Body of pancreas (tissue), 4 donors: ENCODE measurements at places on chromosomes 7 and 10. TPM values are rescaled to one million over a fixed set of nuclear protein-coding genes. Genes with fewer than 3 reads are reported as not detected.

- H3K4me3 ChIP-seq: no peak overlapping the region
- no peaks in the 10 kb centered on the region for H3K36me3 ChIP-seq
- no peak overlapping the region for H3K27ac ChIP-seq
- no peaks in the 10 kb centered on the region for H3K27me3 ChIP-seq
- no peak for DNase-seq
These were observed 258.7 kb downstream of the CCDC3 start for GRCh38 chr10:12742771-12743170.

DNA sequence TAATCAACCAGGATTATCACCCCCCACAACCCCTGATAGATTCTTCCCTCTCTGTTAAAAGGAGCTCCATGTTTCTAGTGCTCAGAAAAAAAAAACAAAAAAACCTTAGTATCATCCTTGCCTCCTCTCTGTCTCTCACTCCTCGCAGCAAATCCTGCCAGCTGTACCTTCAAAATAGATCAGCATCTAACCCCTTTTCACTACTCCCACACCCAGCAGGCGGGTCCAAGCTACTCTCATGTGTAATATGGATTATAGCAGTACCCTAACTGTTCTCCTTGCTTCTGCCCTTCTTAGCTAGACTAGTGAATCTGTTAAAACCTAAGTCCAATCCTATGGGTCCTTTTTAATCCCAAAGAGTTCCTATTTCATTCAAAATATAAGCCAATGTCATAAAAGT, 667.4 kb downstream of the MAGI2 start:
- H3K27me3 ChIP-seq: no peaks in the 10 kb centered on the region
- H3K36me3 ChIP-seq: no peaks in the 10 kb centered on the region

The SLC13A4 gene
- total RNA-seq: not detected

GRCh38 chr7:129263168-129263567, 38.3 kb downstream of the AHCYL2 start:
- no peak for DNase-seq
- H3K36me3 ChIP-seq: no peaks in the 10 kb centered on the region
- H3K27me3 ChIP-seq: no peaks in the 10 kb centered on the region

GRCh38 chr7:143938379-143939243, 3.6 kb downstream of the OR2F2 start:
- H3K36me3 ChIP-seq: no peaks in the 10 kb centered on the region
- no peak overlapping the region for H3K27ac ChIP-seq
- H3K4me1 ChIP-seq: no peaks in the 10 kb centered on the region
- DNase-seq: no peak
- no peak overlapping the region for H3K4me3 ChIP-seq

DNA sequence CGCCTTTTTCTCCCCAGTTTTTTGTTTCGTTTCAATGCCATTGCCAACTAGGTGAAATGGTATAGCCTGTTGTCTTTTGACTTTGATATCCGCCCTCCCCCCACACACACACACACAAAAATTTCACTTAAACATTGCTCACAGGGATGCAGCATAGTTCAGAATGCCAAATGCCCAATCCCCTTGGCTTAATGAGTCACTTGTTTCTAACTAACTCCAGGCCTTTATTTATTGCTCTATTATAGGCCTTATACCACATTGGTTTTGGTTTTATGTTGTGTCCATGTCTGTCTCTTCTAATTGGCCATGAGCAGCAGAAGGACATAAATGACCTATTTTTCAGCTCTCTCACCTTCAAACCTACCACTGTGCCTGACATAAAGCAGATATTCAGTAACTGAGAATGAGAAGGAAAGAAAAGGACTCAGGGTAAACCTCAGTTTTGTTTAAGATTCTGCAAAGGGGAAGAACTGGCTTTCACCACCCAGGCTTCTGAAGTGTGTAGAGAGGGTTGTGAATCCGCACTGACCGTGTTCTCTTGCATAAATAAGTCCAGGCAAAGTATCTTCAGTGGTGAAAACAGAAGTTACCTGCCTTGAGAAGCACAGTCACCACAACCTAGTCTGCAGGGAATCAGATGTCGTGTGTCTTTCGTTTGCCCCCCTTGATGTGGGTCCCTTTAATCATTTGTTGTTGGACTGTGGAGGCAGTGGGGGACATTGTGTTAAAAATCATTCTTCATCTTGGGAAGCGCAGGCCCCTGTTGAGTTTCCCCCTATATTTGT, 139.8 kb downstream of the CELF2 start:
- H3K4me1 ChIP-seq: no peaks in the 10 kb centered on the region
- no peaks in the 10 kb centered on the region for H3K27me3 ChIP-seq
- no peak overlapping the region for H3K4me3 ChIP-seq
- DNase-seq: no peak

DNA sequence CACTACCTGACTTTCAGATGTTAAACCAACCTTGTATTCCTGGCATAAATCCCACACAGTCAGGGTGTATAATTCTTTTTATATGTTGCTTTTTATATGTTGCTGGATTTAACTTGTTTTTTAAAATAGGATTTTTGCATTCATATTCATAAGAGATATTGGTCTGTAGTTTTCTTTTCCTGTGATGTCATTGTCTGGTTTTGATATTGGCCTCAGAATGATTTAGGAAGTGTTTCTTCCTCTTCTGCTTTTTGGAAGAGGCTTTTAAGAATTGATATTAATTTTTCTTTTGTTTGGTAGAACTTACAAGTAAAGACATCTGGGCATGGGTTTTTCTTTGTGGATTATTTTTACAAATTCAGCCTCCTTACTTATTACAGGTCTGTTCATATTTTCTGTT, 93.1 kb downstream of the CARD11 start:
- no peak for DNase-seq
- no peaks in the 10 kb centered on the region for H3K4me1 ChIP-seq
- no peaks in the 10 kb centered on the region for H3K27me3 ChIP-seq
- no peak overlapping the region for H3K4me3 ChIP-seq

The ZNF736 gene
- 6.3 TPM for total RNA-seq

DNA sequence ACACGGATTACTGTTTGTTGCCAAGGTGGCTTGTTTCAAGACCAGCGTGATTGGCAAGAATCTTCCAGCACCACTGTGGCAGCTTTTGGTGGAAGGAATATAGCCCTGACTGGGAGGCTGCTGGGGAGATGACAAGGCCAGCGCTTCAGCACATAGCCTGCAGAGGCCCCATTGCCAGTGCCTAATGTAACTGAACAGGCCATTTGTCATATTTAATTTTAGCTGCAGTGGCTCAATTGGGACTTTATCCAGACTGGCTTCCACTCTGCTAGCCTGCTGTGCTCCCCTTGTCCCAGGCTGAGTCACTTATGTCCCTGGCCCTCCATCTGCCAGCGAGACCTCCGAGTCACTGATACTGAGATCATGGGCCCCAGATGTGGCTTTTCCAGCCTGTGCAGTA, 483.1 kb downstream of the GALNT17 start:
- H3K4me1 ChIP-seq: no peaks in the 10 kb centered on the region
- no peak for DNase-seq
- H3K36me3 ChIP-seq: no peaks in the 10 kb centered on the region
- no peak overlapping the region for H3K4me3 ChIP-seq
- H3K27me3 ChIP-seq: no peaks in the 10 kb centered on the region

The INMT gene
- total RNA-seq: 48.1 TPM

DNA sequence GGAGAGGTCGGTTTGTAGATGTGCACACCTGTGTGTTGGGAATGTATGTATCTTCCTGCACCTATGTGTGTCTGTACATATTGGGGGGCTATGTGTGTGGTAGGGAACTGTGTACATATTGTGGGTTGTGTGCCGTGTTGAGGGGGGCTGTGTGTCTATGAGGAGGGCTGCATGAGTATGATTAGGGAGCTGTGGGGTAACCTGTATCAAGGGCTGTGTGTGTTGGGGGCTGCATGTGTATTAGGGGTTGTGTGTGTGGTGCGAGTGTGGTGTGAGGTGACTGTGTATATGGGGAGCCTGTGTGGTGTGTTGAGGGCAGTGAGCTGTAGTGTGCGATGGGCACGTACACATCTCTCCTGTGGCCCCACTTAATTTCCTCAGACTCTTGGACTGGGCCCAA, 22.2 kb upstream of the PAX2 start:
- H3K27ac ChIP-seq: no peak overlapping the region
- H3K36me3 ChIP-seq: no peaks in the 10 kb centered on the region
- no peak overlapping the region for H3K4me3 ChIP-seq
- H3K4me1 ChIP-seq: peaks cover 3% of the 10 kb centered on the region

The ADAM12 gene
- total RNA-seq: 0.52 TPM

- no peaks in the 10 kb centered on the region for H3K36me3 ChIP-seq
- no peaks in the 10 kb centered on the region for H3K27me3 ChIP-seq
- H3K27ac ChIP-seq: no peak overlapping the region
- peaks cover 11% of the 10 kb centered on the region for H3K4me1 ChIP-seq
- H3K4me3 ChIP-seq: no peak overlapping the region
These were observed 46.8 kb upstream of the NFE2L3 start for GRCh38 chr7:26105236-26105635.

The DPYSL4 gene
- not detected for total RNA-seq

DNA sequence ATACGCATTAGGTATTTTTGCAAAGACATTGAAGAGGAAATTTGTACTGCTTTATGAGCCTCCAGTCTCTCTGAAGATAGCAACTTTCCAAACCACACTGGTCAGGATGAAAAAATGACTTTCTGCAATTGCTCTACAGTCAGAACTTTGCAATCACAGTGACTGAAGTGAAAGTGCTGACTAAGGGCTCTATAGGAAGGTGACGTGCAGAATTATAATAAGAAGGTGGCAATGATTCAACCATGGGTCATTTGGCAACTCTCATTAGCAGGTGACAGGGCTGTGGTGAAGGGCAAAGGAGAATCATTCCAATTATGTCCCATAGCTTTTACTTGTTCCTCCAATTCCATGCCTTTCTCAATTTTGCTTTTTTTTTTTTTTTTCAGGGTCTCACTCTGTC, 311.0 kb downstream of the ANKRD30A start:
- no peak overlapping the region for H3K27ac ChIP-seq
- no peaks in the 10 kb centered on the region for H3K36me3 ChIP-seq
- H3K27me3 ChIP-seq: no peaks in the 10 kb centered on the region
- no peak for DNase-seq
- no peak overlapping the region for H3K4me3 ChIP-seq

- no peaks in the 10 kb centered on the region for H3K27me3 ChIP-seq
- H3K36me3 ChIP-seq: no peaks in the 10 kb centered on the region
- H3K4me1 ChIP-seq: peaks cover 11% of the 10 kb centered on the region
- DNase-seq: no peak
- H3K27ac ChIP-seq: no peak overlapping the region
These were observed 64.5 kb downstream of the CARD11 start for GRCh38 chr7:2979201-2979631.

The BAIAP2L1 gene
- total RNA-seq: 15.8 TPM

DNA sequence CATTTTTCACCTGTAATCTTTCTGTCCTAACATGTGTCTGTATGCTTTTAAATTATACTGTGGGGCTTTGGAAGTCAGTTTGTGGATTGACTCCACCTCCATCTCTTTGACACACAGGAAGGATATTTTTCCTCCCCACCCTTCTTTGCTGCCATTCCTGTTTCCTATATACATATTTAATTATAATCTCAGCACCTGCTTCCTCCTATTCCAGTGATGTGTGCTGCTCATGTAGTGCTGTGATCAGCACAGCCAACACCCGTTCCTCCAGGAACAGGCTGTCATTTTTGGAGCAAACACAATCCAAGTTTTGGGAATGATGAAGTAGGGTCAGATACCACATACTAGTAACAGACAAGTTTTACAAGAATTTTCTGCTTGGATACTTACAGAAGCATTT, 135.0 kb upstream of the PRPS1L1 start:
- H3K27ac ChIP-seq: no peak overlapping the region
- H3K4me3 ChIP-seq: no peak overlapping the region
- no peaks in the 10 kb centered on the region for H3K4me1 ChIP-seq
- H3K27me3 ChIP-seq: no peaks in the 10 kb centered on the region
- H3K36me3 ChIP-seq: no peaks in the 10 kb centered on the region

The TLX1 gene
- not detected for total RNA-seq

DNA sequence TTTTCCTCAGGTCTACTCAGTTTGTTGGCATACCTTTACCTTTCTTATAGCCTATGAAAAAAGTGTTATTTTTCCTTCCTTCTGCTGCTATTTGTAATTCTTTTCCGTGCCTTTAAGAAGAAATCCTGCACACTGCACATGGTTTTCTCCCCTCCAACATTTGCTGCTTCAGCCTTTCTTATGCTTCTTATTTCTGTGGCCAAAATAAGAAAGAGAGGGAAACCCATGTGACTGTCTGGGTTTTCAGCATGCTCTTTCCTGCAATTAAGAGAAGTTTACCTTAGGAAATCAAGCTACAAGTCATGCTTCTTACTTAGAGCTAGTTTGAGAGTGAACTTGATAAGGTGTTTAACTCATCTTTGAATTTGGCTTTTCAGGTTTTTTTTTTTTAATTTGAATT, 11.0 kb downstream of the TBC1D12 start:
- H3K4me1 ChIP-seq: peaks cover 27% of the 10 kb centered on the region
- no peaks in the 10 kb centered on the region for H3K27me3 ChIP-seq
- H3K4me3 ChIP-seq: no peak overlapping the region
- H3K36me3 ChIP-seq: no peaks in the 10 kb centered on the region
- no peak overlapping the region for H3K27ac ChIP-seq

The STEAP2 gene
- total RNA-seq: 9.2 TPM

DNA sequence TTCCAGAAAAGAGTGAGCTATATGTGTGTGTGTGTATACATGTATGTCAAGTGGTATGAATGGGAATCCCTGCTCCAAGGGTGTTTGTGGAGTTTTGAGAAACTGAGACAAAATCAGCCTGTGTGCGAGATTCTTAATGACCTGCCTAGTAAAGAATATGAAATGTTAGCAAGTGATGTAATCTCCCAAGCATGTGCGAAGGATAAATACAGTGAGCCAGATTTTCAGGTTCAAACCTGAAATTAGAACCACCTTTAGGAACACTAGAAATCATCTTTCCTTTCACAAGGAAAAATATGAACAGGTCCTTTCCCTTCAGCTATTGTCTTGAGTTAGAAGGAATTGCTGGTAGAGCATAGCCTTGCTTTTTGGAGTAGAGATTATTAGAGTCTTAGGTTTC, 457.6 kb downstream of the LRMDA start:
- H3K4me1 ChIP-seq: no peaks in the 10 kb centered on the region
- H3K27ac ChIP-seq: no peak overlapping the region
- DNase-seq: no peak
- H3K4me3 ChIP-seq: no peak overlapping the region

The TMED4 gene
- 65.6 TPM for total RNA-seq

GRCh38 chr7:5139998-5140397, 50.0 kb upstream of the WIPI2 start:
- no peaks in the 10 kb centered on the region for H3K4me1 ChIP-seq
- DNase-seq: peak; percentile 25
- no peak overlapping the region for H3K4me3 ChIP-seq
- H3K27ac ChIP-seq: no peak overlapping the region

GRCh38 chr7:55056577-55057480, 38.0 kb downstream of the EGFR start:
- no peak overlapping the region for H3K27ac ChIP-seq
- no peaks in the 10 kb centered on the region for H3K4me1 ChIP-seq
- no peaks in the 10 kb centered on the region for H3K36me3 ChIP-seq
